ENCODE measurements at places on chromosomes 13 and 19. TPM values are rescaled to one million over a fixed set of nuclear protein-coding genes. Genes with fewer than 3 reads are reported as not detected.

DNA sequence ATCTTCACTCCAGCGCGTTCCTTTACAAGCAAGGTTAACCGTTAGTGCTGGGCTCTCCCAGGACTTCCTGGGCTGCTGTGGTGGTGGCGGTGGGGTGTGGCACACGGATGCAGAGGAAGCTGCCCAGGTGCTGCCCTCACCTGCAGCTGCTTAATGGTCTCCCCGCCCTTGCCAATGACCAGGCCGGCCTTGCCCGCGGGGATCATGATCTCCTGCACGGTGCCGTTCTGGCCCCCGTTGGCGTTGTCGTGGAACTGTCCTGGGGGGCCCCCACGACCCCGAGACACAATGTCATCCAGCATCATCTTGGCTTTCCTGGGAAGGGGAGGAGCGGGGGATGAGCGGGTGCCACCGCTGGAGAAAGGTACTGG is 6.1 kb downstream of the KHSRP start:
- H3K36me3 ChIP-seq: peaks cover 37% of the 10 kb centered on the region
- no peak overlapping the region for H3K27ac ChIP-seq
- H3K27me3 ChIP-seq: no peaks in the 10 kb centered on the region
- H3K4me3 ChIP-seq: no peak overlapping the region
- H3K4me1 ChIP-seq: peaks cover 15% of the 10 kb centered on the region

DNA sequence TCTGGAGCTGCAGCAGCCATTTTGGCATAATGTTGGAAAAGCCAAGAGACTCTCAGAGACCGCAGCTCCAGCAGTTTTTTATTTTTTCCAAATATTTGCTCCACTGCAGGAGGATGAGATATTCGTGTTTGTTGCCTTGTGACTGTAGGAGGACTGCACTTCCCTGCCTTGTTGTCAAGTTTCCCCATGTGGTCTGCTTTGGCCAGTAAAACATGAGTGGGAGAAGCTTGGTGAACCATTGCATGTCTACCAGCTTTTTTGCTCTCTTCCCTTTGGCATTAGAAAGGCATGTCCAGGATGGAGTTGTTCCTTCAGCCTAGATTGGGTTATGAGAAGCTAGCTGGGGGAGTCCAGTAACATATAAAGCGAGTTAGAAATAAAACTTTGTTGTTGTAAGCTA is 47.7 kb upstream of the ALOX5AP start:
- peaks cover 7% of the 10 kb centered on the region for H3K4me1 ChIP-seq
- no peak overlapping the region for H3K27ac ChIP-seq
- DNase-seq: no peak
- H3K36me3 ChIP-seq: no peaks in the 10 kb centered on the region

DNA sequence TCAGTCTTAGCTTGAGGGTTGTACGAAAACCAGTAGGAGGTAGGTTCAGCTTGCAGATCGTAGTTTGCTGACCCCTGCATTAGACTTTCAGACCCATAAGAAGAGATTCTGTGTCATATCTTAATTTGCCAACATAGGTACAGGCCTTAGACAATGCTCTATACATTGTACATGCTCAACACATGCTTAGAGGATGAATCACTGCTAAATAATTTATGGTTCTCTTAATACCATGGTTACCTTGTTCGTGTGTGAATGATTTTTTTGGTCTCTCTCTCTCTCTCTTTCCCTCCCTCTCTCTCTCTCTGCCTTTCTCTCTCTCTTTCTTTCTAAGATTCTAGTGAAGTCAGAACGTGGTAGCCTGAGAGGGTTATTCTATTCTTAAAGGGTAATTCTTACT is 112.2 kb downstream of the FGF14 start:
- no peak for DNase-seq
- no peak overlapping the region for H3K27ac ChIP-seq
- H3K36me3 ChIP-seq: no peaks in the 10 kb centered on the region
- H3K4me3 ChIP-seq: no peak overlapping the region
- no peaks in the 10 kb centered on the region for H3K4me1 ChIP-seq

- no peak for DNase-seq
- H3K4me1 ChIP-seq: no peaks in the 10 kb centered on the region
- peaks cover 9% of the 10 kb centered on the region for H3K27me3 ChIP-seq
- H3K4me3 ChIP-seq: no peak overlapping the region
Measured at GRCh38 chr13:28041031-28041461, 52.6 kb upstream of the URAD start.

GRCh38 chr19:33477781-33478180 is 43.8 kb downstream of the PEPD start:
- DNase-seq: no peak
- no peaks in the 10 kb centered on the region for H3K27me3 ChIP-seq
- no peaks in the 10 kb centered on the region for H3K36me3 ChIP-seq
- no peaks in the 10 kb centered on the region for H3K4me1 ChIP-seq
- no peak overlapping the region for H3K4me3 ChIP-seq

GRCh38 chr13:36819739-36820090 is 693 bp downstream of the RFXAP start:
- peaks cover 66% of the 10 kb centered on the region for H3K4me1 ChIP-seq
- peaks cover 8% of the 10 kb centered on the region for H3K36me3 ChIP-seq
- H3K27ac ChIP-seq: peak overlapping the region; percentile 92
- peaks cover 3% of the 10 kb centered on the region for H3K27me3 ChIP-seq
- H3K4me3 ChIP-seq: peak overlapping the region; percentile 96
- peak; percentile 22 for DNase-seq

DNA sequence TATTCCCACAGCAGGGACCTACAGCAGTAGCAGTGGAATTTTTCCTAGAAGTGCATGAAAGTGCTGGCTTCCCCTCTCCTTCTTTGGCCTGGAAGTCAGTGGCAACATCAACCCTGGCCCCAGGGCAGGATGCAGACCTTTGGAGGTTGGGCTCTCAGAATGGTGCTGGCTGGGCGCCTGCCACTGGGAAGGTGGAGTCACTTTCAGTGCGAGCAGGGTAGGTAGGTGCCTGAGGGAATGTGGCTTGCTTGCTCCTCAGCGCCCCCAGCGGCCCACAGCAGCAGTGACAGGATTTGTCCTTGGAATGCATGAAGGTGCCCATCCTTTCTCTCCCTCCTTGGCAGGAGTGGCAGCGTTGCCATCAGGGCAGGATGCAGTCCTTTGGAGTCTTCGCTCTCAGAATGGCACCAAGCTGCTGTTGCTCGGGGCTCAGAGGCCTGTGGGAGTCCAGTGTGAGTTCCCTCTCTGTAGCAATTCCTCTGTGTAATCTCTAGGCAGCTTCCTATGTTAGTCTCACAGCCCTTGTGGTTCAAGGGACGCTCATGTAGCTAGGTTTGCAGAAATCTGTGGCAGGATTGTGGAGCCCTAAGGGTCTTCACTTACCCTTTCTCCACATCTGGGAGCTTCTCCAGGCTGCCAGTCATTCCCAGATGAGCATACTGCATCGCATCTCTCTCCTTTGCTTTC is 354.4 kb upstream of the DACH1 start:
- no peaks in the 10 kb centered on the region for H3K27me3 ChIP-seq
- H3K27ac ChIP-seq: no peak overlapping the region
- no peaks in the 10 kb centered on the region for H3K4me1 ChIP-seq
- H3K36me3 ChIP-seq: no peaks in the 10 kb centered on the region

DNA sequence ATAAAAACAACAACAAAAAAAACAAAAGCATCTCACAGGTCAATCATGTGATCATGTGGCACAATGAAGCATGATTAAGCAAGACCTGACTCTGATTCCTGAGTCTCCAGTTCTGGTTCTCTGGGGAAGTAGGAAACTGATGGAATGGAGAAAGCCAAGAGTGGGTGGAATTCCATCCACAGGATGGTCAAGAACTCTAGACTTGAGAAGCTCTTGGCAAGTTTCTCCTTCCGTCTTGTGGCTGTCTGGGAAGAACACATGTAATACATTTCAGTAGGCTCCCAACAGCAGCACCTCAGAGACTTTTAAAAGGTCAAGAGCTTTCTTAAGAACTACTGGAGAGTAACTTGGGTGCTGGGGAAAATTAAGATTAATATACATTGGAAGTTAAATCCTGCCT is 78.6 kb upstream of the TSHZ3 start:
- no peak overlapping the region for H3K4me3 ChIP-seq
- H3K27ac ChIP-seq: no peak overlapping the region
- no peak for DNase-seq
- no peaks in the 10 kb centered on the region for H3K27me3 ChIP-seq
- no peaks in the 10 kb centered on the region for H3K36me3 ChIP-seq

DNA sequence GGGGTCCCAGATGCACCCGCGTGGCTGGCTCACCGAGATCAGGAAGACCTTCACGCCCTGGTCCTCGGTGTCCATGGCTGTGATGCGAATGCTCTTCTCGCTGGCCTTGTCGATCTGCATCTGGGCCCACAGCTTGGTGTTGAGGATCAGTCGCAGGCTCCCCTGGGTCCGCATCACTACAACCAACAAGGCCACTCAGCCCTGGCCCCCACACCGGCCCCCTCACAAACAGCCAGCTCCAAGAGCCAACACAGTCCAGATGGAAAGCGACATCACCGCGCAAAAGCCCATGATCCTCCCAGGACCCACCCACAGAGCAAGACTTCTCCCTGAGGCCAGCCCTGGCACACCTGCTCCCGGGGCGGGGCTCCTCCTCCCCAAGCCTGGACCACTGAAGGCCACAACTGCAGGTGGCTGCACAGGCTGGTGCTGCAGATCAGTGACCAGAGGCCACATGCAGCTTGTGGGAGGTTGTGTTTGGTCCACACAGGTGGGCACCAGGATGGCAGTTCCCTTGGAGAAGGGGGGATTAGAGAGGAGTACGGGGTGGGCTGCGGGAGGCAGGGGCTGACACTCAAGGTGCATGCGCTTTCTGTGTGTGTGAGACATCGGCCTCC is 4.5 kb downstream of the CAPS start:
- no peak for DNase-seq
- peaks cover 17% of the 10 kb centered on the region for H3K36me3 ChIP-seq
- H3K4me1 ChIP-seq: no peaks in the 10 kb centered on the region
- H3K4me3 ChIP-seq: no peak overlapping the region

GRCh38 chr19:45446944-45447343 is 20.9 kb upstream of the FOSB start:
- peaks cover 49% of the 10 kb centered on the region for H3K4me1 ChIP-seq
- no peak for DNase-seq
- no peak overlapping the region for H3K27ac ChIP-seq
- peaks cover 4% of the 10 kb centered on the region for H3K36me3 ChIP-seq
- H3K27me3 ChIP-seq: peaks cover 4% of the 10 kb centered on the region

DNA sequence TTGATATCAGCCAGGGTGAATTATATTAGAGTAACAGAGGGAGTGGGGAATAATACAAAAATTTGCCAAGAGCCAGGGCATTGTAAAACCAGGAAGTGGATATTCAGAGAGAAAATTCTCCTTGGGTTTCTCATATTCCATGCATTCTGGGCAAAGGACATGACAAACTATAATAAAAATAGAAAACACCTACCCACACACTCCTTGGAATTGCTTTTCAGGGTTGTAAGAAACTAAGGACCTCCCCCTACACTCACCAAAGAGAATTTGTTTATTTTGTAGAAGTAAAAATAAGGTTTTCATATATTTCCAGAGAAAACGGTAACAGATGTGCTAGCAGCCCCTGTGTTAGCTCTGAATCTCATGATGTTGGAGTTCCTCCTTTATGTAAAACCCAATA is 649.6 kb downstream of the SLITRK1 start:
- DNase-seq: no peak
- H3K4me1 ChIP-seq: no peaks in the 10 kb centered on the region
- no peak overlapping the region for H3K27ac ChIP-seq
- H3K4me3 ChIP-seq: no peak overlapping the region
- H3K27me3 ChIP-seq: no peaks in the 10 kb centered on the region
- H3K36me3 ChIP-seq: no peaks in the 10 kb centered on the region

GRCh38 chr19:3966051-3967017 is 4.6 kb downstream of the DAPK3 start:
- H3K4me3 ChIP-seq: no peak overlapping the region
- peaks cover 13% of the 10 kb centered on the region for H3K36me3 ChIP-seq
- H3K27me3 ChIP-seq: no peaks in the 10 kb centered on the region

DNA sequence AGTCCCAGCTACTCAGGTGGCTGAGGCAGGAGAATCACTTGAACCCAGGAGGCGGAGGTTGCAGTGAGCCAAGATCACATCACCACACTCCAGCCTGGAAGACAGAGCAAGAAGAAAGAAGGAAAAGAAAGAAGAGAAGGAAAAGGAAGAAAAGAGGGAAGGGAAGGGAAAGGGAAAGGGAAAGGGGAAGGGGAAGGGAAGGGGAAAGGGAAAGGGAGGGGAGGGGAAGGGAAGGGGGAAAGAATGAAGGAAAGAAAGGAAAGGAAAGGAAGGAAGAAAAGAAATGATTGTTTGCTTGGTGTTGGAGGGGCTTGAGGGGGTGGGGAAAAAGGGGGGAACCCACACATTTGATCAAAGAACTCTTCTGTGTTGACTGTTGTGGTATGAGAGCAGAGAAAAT is 10.0 kb downstream of the PMIS2 start:
- no peaks in the 10 kb centered on the region for H3K36me3 ChIP-seq
- DNase-seq: no peak

DNA sequence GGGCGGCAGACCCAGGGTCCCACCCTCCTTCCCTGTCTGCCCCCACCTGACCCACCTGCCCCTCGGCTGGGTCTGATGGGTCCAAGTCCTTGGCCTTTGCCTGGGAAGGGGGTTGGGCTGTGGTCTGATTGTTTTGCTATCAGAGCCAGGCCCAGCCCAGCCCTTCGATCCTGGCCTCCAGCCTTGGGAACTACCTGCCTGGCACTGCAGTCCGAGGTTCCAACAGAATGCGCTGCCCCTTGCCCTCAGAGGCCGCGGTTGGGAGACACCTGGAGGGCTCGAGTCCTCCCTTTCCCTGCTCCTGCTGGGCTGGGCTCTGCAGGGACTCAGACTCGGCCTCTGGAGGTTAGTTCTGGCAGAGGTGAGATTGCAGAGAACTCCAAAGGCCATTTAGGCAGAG is 1.6 kb downstream of the CCL25 start:
- H3K36me3 ChIP-seq: no peaks in the 10 kb centered on the region
- H3K27me3 ChIP-seq: peaks cover 7% of the 10 kb centered on the region
- H3K4me1 ChIP-seq: peaks cover 15% of the 10 kb centered on the region
- H3K4me3 ChIP-seq: no peak overlapping the region
- no peak for DNase-seq

DNA sequence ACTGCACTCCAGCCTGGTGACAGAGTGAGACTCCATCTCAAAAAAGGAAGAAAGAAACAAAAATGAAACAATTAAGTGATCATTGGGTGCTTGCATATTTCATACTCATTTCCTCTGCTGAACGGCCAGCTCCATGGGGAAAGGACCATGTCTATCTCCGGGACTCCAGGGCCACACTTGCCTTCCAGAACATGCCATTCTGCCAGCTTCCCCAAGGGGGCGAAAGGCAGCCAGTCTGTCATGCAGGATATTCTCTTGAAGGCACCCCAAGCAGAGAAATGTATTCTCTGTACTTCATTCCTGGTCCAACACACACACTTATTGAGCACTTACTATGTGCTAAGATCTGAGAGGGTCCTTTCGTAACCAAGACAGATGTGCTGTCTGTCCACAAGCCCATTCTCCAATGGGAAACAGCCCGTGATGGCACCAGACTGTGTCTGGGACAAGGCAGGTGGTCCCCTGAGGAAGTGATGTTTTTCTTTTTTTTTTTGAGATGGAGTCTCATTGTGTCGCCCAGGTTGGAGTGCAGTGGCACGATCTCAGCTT is 10.2 kb upstream of the CARM1 start:
- H3K4me3 ChIP-seq: no peak overlapping the region
- no peaks in the 10 kb centered on the region for H3K36me3 ChIP-seq

GRCh38 chr13:57635541-57636085 is 4.1 kb downstream of the PCDH17 start:
- H3K36me3 ChIP-seq: no peaks in the 10 kb centered on the region
- H3K27ac ChIP-seq: no peak overlapping the region
- peaks cover 26% of the 10 kb centered on the region for H3K27me3 ChIP-seq
- DNase-seq: no peak

CGB8 gene
- not detected for total RNA-seq

ZNF471 gene
- 0.05 TPM for total RNA-seq

SLC7A9 gene
- total RNA-seq: 0.18 TPM

ACTMAP gene
- 9.5 TPM for total RNA-seq

AMER2 gene
- not detected for total RNA-seq

TOMM40 gene
- total RNA-seq: 209 TPM

IGFL2 gene
- total RNA-seq: 0.23 TPM

THSD1 gene
- total RNA-seq: 0.07 TPM

ASF1B gene
- total RNA-seq: 76.3 TPM

MADCAM1 gene
- total RNA-seq: 0.27 TPM

POLR1D gene
- total RNA-seq: 133 TPM

DZIP1 gene
- 0.07 TPM for total RNA-seq

All from activated T-helper 1 cell treated with anti-CD3 and anti-CD28 coated beads, Interleukin-12 subunit alpha, Interleukin-12 subunit beta, Interleukin-2, Interleukin-4 antibody, amounts not matched to agents 30 ng/mL and 10 ng/mL and 1 ng/mL, durations not matched to agents 14 hours and 24 hours and 36 hours (primary cell).